ENCODE measurements at places on chromosomes 4 and X.

DNA sequence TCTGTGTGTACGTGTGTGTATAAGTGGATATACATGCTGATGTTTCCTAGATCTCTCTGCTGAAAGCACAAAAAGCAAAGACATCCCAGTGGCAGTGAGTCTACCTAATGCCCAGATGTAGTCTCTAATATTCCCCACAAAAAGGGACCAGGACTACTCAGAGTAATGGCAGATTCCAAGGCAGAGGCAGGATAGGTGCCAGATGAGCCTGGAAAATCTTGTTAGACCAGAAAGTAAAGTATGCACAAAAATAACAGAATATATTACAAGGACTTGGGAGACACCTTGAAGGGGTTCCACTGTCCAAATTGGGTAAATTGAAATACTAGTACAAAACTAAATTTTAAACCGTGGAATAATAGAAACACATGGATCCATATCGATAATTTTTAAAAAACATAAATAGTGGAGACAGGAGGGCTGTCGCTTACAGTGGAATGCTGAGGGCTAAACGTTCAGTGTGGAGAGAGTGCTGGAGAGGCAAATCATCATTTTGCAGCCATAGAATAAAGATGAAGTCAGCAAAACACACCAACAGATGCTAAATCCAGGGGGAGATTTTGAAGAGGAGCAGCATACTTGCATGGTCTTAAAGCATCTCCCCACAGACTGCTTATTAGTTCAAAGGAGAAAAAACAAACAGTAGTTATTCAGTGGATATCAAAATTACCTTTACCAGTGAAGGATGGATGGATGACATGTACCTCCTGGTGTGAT is 123.4 kb upstream of the TSPAN5 start:
- ATAC-seq: no peak

DNA sequence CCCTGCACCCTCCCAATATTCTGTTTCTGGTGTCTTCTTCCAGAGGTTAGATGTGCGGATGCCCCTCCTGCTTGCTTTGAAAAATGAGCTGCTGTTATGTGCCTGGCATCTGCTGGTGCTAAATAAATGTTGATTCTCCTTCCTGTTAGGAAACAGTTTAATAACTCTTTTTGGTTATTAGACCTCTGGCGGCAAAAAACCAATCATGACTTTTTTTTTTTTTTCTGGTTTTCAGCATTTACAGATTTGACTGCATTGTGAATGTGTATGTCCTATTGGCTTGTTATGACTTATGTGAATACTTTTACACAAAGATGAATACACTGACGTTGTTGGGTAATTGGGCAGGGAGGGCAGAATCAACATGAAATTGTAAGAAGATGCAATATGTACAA is 13.6 kb upstream of the TMEM156 start:
- peak; percentile 11 for ATAC-seq

- ATAC-seq: no peak
Observed at GRCh38 chr4:113760094-113760794, 1.3 kb downstream of the CAMK2D start.

GRCh38 chrX:129739578-129739977 is 799 bp downstream of the XPNPEP2 start:
- ATAC-seq: no peak

GRCh38 chrX:96182366-96182765 is 502.3 kb upstream of the DIAPH2 start:
- no peak for ATAC-seq

GRCh38 chr4:23811161-23811560 is 78.7 kb downstream of the PPARGC1A start:
- no peak for ATAC-seq

DNA sequence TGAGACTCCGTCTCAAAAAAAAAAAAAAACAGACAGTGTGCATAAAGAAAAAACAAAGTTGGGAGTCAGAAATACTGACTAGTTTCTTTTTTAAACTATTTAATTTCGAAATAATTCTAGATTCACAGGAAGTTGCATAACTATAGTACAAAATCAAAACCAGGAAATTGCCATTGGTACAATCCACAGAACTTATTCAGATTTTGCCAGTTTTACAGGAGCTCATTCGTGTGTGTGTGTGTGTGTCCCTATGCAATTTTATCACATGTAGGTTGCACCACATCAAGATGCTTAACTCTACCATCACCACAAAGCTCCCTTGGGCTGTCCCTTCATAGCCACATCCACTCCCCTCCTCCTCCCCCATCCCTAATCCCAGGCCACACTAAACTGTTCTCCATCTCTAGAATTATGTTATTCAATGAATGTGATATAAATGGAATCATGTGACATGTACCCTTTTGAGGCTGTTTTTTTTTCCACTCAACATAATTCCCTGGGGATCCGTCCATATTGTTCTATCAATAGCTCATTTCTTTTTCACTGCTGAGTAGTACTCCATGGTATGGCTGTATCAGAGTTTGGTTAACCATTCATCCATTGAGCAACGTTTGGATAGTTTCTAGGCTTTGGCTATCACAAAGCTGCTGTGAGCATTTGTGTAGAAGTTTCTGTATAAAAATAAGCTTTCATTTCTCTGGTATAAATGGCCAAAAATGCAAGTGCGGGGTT is 16.3 kb upstream of the DDX3X start:
- no peak for ATAC-seq

DNA sequence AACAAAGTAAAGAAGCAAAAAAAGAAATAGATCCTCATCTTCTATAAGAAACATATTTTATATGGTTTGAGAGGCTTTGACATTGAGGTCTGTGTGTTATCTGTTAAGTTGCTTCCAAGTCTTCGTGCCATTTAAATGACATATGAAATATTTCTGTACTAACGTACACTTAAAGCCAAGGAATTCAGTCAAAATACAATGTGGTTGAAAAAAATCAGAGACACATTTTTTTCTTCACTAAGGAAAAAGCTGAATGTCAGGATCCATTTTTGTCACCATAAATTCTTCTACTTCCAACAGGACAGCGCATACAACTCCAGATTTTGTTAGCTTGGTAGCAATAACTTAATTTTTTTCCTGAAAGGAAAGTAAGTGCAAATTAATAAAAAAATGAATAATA is 168.5 kb downstream of the FAT4 start:
- no peak for ATAC-seq

DNA sequence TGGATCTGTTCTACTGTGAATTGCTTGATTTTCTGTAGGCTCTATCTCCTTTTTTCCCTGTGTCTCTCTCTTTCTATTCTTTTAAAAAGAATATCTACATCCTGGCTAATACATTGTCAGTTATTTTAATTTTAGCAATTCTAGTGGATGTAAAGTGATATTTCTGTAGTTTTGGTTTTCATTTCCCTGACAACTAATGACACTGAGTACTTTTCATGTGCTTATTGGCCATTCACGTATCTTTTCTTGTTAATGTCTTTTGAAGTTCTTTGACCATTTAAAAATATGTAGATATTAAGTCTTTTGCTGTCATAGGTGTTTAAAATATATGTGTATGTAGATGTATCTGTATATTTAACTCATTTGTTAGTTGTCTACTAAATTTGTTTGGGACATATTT is 59.0 kb upstream of the SOX3 start:
- ATAC-seq: no peak

- no peak for ATAC-seq
Observed at GRCh38 chr4:106892786-106893185, 143.3 kb downstream of the DKK2 start.

- no peak for ATAC-seq
Observed at GRCh38 chr4:52071791-52072546, 20.9 kb downstream of the SPATA18 start.

DNA sequence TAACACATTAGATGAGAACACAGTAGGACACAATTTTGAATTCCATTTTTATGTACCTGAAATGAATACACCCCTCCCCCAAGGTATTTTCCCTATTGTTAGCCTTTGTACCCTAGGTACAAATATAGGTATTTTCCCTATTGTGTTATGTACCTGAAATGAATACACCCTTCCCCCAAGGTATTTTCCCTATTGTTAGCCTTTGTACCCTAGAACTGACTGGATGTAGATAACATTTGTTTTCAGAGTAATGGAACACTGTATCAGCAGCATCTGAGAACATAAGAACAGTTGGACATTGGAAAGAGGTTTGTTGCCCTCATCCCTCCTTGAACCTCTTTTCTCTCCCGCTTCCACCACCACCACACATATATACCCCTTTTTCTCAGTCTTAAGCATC is 37.6 kb downstream of the YIPF6 start:
- ATAC-seq: no peak

GRCh38 chrX:118538386-118538785 is 42.8 kb downstream of the DOCK11 start:
- ATAC-seq: no peak

- no peak for ATAC-seq
Observed at GRCh38 chrX:110512341-110512740, 153.7 kb downstream of the RTL9 start.

- ATAC-seq: no peak
Observed at GRCh38 chrX:107775000-107775733, 420 bp downstream of the TSC22D3 start.

GRCh38 chr4:113666386-113667114 is 95.0 kb downstream of the CAMK2D start:
- ATAC-seq: no peak

- peak; percentile 41 for ATAC-seq
Observed at GRCh38 chrX:153460826-153461225, 9.6 kb downstream of the HAUS7 start.

DNA sequence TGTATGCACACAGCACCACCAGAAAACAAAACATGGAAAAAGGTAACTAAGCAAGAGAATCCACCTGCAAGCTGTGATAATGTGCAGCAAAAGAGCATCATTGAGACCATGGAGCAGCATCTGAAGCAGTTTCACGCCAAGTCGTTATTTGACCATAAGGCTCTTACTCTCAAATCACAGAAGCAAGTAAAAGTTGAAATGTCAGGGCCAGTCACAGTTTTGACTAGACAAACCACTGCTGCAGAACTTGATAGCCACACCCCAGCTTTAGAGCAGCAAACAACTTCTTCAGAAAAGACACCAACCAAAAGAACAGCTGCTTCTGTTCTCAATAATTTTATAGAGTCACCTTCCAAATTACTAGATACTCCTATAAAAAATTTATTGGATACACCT is 90.2 kb downstream of the TET2 start:
- ATAC-seq: no peak

DNA sequence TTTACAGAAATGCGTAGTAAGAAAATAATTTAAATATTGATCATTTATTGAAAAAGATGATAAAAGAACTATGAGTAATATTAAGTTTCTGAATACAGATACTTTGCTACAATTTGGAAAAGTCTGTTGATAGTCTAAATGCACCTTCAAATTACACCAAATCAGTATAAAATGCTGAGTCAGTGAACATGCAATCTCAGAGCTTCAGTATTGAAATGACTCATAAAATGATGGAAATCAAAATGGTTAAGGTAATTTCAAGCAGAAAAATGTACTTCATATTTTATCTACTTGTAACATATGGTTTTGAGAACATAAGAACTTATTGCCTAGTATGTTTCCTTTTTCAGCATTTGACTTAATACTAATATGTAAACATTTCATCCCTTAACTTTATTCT is 448.2 kb downstream of the PCDH10 start:
- ATAC-seq: no peak

GRCh38 chrX:120781403-120781802 is 94.3 kb downstream of the CT47B1 start:
- no peak for ATAC-seq

DNA sequence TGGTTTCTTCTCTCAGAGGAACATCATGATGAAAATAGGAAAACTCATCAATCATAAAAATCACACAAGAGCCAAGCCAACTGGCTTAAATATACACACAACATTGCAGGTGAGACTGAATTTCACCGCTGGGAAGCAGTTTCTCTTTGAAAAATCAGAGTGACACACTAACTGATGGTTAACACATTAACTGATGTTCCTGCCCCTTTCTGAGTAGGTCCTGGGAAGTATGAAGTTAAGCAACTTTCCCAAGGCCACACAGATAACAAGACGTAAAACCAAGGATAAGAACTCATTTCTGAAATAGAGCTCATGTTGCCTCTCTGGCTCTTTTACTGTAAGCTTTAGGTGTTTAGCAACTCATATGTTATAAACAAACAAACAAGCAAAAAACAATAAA is 813.7 kb upstream of the HS3ST1 start:
- no peak for ATAC-seq

- ATAC-seq: no peak
Observed at GRCh38 chrX:65098851-65099250, 122.6 kb upstream of the ZC4H2 start.
